ENCODE measurements at places on chromosomes 3 and 15. TPM values are rescaled to one million over a fixed set of nuclear protein-coding genes. Genes with fewer than 3 reads are reported as not detected.

UBAP1L gene
- total RNA-seq = 1.3 TPM

DOCK3 gene
- 0.36 TPM for total RNA-seq

NR1I2 gene
- total RNA-seq = not detected

SLC9C1 gene
- not detected for total RNA-seq

SMARCC1 gene
- total RNA-seq = 20.7 TPM

NRG4 gene
- total RNA-seq = 0.47 TPM

AQR gene
- 35.1 TPM for total RNA-seq

SCN5A gene
- 1.6 TPM for total RNA-seq

GOLGA6A gene
- 0.12 TPM for total RNA-seq

KBTBD8 gene
- total RNA-seq = 0.73 TPM

GHSR gene
- not detected for total RNA-seq

SUCNR1 gene
- 0.06 TPM for total RNA-seq

VGLL3 gene
- total RNA-seq = 12.1 TPM

IL5RA gene
- total RNA-seq = not detected

SPINK8 gene
- total RNA-seq = not detected

TMEM207 gene
- total RNA-seq = not detected

GABRR3 gene
- not detected for total RNA-seq

CIB2 gene
- 28.0 TPM for total RNA-seq

IQCF5 gene
- not detected for total RNA-seq

SLC51B gene
- 15.9 TPM for total RNA-seq

MAGEF1 gene
- total RNA-seq = 24.3 TPM

EPB42 gene
- not detected for total RNA-seq

ZNF80 gene
- not detected for total RNA-seq

NR2E3 gene
- 0.31 TPM for total RNA-seq

HRH1 gene
- total RNA-seq = 7.3 TPM

ACSBG1 gene
- total RNA-seq = 0.15 TPM

IGSF11 gene
- total RNA-seq = 4.8 TPM

HYAL1 gene
- total RNA-seq = 0.43 TPM

EPHB3 gene
- total RNA-seq = 0.17 TPM

GABRA5 gene
- total RNA-seq = 104 TPM

PEX5L gene
- total RNA-seq = not detected

VEPH1 gene
- total RNA-seq = 0.70 TPM

MST1 gene
- total RNA-seq = 1.9 TPM

CDCP1 gene
- total RNA-seq = 10.0 TPM

PARP3 gene
- total RNA-seq = 11.0 TPM

SLC22A14 gene
- 0.05 TPM for total RNA-seq
